Karpas-422 (cell line): ENCODE measurements at places on chromosomes 1 and 21. TPM values are rescaled to one million over a fixed set of nuclear protein-coding genes. Genes with fewer than 3 reads are reported as not detected.

The ZMYM1 gene
- total RNA-seq = 10.1 and 40.8 TPM in 2 replicates

- no peak for DNase-seq
- H3K4me1 ChIP-seq = no peaks in the 10 kb centered on the region
- no peaks in the 10 kb centered on the region for H3K27me3 ChIP-seq
- no peaks in the 10 kb centered on the region for H3K36me3 ChIP-seq
- no peak overlapping the region for H3K4me3 ChIP-seq
These were observed 12.5 kb upstream of the ZC3H12A start for GRCh38 chr1:37461698-37462436.

GRCh38 chr1:8423269-8423691, 105.4 kb downstream of the SLC45A1 start:
- H3K4me3 ChIP-seq = peak overlapping the region; percentile 77
- H3K36me3 ChIP-seq = peaks cover 38% of the 10 kb centered on the region
- peak overlapping the region; percentile 92 for H3K27ac ChIP-seq
- H3K4me1 ChIP-seq = peaks cover 73% of the 10 kb centered on the region
- no peaks in the 10 kb centered on the region for H3K27me3 ChIP-seq
- peak; percentile 71 for DNase-seq

The FALEC gene
- 0.54 TPM in 1 of 2 replicates, not detected in the other for total RNA-seq

DNA sequence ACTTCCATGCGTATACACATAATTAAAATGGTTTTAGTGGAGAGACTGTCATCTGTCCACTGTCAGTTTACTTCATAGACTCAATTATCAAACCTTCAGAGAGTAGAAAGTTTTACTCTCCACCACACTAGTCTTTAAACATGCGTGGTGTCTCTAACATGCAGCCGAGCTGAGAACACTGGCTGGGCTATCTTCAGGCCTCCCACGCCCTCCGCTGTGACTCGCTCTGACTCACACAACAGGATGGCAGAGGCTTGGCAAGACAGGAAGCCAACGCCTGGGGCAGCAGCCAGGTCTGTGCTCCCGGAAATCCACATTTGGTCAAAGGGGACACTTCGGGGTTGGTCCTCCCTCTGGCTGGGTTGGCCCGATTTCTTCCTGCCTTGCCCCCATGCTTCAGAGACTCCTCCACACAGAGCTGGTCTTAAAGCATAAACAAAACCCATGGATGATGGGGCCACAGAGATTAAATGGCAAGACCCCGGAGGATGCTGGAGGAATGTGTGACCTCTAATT, 22.7 kb upstream of the IFNGR2 start:
- peak overlapping the region; percentile 30 for H3K27ac ChIP-seq
- peak overlapping the region; percentile 9; the same call in 1 of the 2 replicates for H3K4me3 ChIP-seq
- peak; percentile 88 for DNase-seq
- H3K36me3 ChIP-seq = no peaks in the 10 kb centered on the region
- peaks cover 52% of the 10 kb centered on the region for H3K4me1 ChIP-seq

DNA sequence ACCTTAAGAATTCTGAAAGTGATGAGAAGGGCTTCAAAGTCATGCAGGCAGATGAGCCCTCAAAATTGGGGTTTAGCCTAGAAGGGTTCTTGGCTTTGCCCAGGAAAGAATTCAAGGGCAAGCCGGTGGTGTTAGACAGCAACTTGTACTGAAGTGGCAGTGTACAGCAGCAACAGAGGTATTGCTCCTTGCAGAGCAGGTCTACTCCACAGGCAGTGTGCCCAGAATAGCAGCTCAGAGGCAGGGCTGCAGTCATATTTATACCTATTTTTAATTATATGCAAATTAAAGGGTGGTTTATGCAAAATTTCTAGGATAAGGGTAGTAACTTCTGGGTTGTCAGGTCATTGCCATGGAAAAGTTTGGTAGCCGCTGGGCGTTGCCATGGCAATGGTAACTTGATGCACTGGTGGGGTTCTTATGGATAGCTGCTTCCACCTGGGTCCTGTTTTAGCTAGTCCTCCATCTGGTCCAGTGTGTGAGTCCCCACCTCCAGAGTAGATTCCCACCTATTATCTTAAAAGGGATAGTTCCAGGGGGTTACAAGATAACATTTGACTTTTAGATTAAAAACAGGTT, 57.9 kb upstream of the CR2 start:
- peaks cover 6% of the 10 kb centered on the region; the same call in 1 of the 2 replicates for H3K4me1 ChIP-seq
- no peak for DNase-seq
- H3K4me3 ChIP-seq = no peak overlapping the region
- no peaks in the 10 kb centered on the region for H3K27me3 ChIP-seq
